ENCODE measurements at places on chromosomes 11 and 22.

DNA sequence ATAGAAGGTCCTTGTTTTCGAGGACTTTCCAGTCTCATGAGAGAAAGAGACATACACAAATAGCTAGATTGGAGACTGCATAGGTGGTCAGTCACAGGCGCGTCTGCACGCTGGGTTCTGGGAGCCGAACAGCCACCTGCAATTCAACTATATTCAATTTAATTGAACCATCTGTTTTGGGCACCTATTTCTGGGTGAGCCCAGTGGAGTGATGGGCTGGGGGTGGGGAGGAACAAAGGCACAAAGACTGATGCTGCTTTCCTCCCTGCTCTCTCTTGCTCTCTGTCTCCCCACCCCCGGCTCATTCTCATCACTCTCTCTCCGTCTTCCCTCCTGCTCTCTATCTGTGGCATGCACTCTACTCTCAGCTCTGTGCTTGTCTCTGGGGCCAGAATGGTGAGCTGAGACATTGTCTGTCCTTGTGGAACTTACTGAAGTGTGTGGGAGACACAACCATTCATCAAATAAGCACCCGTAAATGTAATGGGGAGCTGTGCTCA lies 48.1 kb upstream of the B3GAT1 start:
- no peak for DNase-seq

- DNase-seq, result peak; percentile 72
Observed at GRCh38 chr11:102390667-102391465, 43.9 kb downstream of the BIRC2 start.

DNA sequence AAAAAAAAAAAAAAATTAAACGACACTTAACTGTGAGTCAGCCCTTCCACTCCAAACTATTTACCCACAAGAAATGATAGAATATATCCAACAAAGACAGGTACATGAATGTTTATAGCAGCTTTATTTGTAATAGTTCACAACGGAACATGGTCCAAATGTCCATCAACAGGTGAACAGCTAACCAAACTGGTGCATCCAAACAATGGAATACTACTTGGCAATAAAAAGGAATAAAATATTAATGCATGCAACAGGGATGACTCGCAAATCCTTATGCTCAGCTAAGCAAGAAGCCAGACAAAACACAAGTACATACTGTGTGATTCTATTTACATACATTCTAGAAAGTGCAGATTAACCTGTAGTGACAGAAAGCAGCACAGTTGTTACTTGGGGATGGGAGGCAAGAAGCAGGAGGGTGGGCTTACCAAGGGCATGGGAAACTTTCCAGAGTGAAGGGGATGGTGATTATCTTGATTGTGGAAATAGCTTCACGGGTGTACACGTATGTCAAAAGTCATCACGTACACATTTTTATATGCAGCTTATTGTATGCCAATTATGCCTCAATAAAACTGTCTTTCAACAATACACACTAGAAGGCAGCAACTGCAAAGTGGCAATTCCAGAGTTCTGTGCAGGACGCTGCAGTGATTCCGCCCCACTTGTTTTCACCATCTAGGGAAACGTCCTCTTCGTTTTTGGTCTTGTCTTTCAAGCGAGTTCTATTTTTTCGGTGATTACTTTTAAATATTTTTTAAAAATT lies 6.7 kb upstream of the SF1 start:
- DNase-seq, result no peak

- DNase-seq, result no peak
Observed at GRCh38 chr11:119285431-119285830, 31.5 kb downstream of the MCAM start.

- no peak for DNase-seq
Observed at GRCh38 chr11:98101329-98101728, 919.4 kb upstream of the CNTN5 start.

DNA sequence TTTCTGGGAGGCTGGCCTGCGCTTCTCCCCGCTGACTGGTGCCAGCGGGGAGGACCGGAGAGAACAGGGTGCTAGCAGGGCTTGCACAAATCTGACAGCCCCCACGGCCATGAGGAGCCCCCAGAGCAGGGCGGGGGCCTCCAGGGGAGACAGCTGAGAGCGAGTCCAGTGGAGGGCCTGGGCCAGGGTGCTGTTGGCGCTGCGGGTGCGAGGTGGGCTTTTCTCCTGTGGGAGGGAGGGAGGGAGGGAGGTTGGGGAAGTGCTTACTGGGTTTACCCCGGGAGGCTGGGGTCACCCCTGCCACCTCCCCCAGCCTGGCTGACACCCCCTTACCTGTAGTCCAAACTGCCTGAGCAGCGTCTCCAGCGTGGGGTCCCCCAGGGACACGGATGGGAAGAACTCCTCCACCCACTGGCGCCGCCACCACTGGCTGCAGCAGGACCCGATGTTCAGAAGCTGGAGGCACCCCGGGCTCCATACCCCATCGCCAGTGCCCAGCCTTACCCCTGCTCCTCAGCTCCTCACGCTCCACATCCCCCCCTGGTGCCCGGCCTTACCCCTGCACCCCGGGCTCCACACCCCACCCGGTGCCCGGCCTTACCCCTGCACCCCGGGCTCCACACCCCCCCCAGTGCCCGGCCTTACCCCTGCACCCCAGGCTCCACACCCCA lies 3.9 kb downstream of the LMF2 start:
- DNase-seq, result no peak

DNA sequence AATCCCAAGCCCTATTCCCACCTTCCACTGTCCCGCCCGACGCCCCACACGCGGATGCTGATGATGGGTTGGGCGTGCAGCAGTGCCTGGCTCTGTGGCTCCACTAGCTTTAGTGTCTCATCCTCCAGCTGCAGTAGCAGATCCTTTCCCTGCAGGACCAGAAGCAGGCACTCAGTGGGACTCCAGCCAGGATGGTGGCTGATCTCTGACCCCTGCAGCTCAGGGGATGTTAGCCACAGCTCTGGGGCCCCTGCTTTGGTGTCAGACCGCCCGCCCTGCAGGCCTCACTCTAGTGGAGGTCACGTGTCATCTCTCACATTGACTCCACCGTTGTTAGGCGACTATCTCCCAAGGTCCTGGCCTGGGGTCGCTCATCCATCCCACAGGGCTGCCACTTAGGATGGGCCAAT lies 11.8 kb downstream of the SMPD1 start:
- peak; percentile 66 for DNase-seq

- DNase-seq, result no peak
Observed at GRCh38 chr11:134560566-134561330, 148.7 kb upstream of the B3GAT1 start.

GRCh38 chr11:102429691-102430090 lies 22.9 kb downstream of the TMEM123 start:
- DNase-seq, result no peak

GRCh38 chr22:27094633-27095308 lies 437.4 kb downstream of the MIAT start:
- no peak for DNase-seq

- DNase-seq, result no peak
Observed at GRCh38 chr11:121892863-121893262, 223.2 kb downstream of the BLID start.

DNA sequence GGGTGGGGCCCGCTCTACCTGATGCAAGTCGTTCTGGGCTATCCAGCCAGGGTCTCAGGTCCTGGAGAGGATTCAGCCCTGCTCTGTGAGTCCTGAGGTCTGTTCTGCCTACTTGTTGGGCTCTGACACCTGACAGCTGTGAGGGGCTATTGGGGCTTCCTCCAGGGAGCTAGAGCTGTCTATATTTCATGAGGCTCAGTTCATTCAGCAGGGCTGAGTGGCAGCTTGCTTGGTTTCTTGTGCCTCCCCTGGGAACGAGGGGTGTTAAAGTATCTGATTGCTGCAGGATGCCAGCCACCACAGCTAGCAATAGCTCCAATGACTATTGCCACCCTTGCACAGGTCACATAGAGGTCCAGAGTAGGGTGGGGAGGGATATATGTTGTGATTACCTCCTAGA lies 26.7 kb downstream of the INSC start:
- DNase-seq, result no peak

GRCh38 chr11:69954756-69955155 lies 123.4 kb upstream of the ANO1 start:
- DNase-seq, result no peak

DNA sequence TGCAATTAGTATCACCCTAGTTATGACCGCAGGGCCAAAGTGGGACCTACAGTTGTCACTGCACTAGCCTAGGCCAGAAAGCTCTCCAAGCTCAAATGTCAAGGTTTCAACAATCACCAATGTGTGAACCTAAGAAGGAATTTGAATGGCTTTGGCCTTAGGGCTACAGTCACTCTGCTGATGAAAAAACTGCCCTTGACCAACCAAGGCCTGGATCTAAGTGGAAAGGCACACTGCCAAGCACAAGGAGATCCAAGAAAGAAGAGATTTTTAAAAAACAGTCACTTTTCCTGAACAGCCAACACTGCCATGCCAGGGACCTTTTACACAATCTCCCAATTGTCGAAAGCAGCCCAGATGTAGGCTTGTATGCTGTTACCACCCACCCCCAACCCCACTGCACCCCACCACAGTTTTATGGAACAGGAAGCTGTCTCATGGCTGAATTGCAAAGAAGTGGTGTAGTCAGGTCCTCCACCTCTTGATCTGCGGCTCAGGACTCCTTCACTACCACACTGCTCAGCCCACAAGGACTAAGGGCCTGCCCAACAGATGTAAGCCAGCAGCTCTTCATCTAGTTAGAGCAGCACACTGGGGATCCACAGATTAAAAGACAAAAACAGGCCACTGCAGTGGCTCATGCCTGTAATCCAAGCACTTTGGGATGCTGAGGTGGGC lies 32.9 kb downstream of the SMCO4 start:
- DNase-seq, result no peak

- DNase-seq, result no peak
Observed at GRCh38 chr11:106161775-106162634, 84.5 kb downstream of the AASDHPPT start.

GRCh38 chr11:12675951-12676711 lies 1.9 kb downstream of the TEAD1 start:
- DNase-seq, result no peak

GRCh38 chr11:120073196-120073595 lies 64.7 kb downstream of the TRIM29 start:
- no peak for DNase-seq

DNA sequence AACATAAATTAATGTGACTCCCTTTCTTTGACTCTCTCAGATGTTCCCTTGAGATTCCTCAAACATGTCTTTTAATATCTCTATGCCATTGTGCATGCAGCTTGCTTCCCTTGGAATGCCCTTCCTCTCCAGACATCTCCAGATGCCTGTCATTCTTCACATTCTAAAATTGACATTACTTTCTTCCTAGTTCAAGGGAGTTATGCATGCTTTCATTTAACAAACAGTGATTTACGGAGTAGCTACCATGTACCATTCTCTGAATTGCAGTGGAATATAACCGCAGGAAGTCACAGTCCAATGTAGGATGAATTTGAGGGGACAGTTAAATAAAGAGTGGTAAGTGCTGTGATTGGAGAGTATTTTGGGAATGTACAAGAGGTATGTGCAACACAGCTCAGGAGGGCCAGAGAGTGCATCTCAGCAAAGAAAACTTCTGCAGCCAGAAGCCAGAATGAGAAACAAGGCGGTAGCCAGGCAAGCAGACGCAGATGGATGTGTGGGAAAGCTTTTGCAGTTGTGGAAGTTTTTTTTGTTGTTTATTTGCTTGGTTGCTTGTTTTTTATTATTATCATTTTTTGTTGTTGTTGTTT lies 18.7 kb downstream of the MMP10 start:
- no peak for DNase-seq

DNA sequence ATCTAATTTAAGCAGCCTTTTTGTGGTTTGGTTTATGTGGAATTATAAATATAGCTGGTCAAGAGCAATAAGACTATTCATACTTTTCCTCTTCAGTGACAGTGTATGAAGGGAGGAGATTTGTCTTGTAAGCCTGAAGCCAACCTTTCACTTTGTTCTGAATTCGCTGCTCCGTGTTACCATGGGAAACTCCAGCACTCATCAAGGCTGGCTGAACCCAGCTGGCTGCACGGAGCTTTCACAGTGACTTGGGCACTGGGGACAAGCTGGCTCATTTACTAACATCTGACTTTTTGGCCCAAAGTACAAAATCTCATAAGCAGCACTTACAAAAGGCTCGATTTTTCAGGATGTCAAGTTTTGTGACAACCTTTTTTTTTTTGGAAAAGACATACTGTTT lies 120.4 kb upstream of the GRIA4 start:
- no peak for DNase-seq

DNA sequence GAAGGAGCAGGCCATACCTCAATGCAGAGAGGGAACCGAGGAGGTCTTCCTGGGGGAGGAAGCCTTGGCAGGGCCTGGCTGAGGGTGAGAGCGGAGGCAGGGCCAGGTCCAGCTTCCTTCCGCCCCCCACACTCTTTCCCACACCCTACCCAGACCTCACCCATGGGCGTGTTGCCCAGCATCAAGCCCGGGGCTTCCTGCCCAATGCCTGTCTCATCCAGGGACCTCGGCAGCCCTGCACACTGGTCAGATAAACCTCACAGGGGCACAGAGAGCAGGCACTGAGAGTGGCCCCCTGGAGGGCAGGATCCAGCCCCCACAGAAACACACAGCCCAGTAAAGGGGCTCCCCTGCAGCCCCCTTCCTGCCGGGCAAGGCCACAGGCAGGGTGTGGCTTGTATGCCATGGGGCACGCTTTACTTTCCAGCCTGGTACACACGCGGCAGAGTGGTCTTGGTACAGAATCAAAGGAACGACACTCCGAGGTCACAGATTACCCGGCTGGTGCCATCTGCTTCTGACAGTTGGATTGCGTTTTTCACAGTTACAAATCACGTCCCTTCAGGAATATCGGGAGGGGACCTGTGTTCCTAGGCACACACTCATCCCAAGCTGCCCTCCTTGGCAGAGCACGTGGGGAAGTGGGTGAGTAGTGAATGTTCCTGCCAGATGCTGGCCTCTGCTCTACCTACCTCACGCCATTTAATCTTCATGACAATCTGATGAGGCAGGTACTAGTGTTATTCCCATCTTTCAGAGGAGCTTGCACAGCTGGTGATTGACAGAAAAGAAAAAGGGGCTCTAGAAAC lies 20.0 kb upstream of the CD5 start:
- DNase-seq, result peak; percentile 61

DNA sequence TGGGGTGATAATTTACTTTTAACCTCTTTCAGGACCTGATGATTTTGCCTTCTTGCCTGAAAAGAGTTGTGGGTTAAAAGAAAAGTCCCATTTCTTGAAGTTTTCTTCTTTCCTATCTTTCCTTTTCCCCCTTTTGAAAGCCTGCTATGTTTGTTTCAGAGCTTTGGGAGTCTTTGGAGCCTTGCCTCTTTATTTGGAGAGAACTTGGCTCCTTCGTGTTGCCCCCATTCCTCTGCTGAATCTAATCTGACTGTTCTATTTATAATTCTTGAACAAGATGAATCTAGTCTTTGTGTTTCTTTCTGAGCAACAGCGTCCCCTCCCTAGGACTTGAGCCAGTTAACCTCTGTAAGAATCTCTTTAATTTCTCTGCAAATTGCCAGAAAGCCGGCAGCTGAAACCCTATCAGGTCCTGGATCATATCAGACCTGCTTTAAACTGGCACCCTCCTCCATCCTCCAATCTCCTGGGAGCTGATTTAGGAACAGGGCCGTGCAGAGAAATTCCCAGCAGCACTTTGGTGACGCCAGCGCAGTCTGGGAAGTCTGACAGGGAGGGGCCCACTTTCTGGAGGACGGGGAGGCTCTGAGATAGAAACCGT lies 289.1 kb upstream of the SORL1-AS1 start:
- DNase-seq, result no peak

Data from activated T-cell treated with anti-CD3 and anti-CD28 coated beads, Interleukin-2, amount 50 U/mL, for 48 hours (primary cell).